ENCODE measurements at places on chromosomes 3 and 15.

GRCh38 chr15:55535436-55535835 lies 27.4 kb upstream of the DNAAF4 start:
- no peak for DNase-seq

GRCh38 chr3:183576487-183577107 lies 21.1 kb upstream of the KLHL6 start:
- no peak for DNase-seq

DNA sequence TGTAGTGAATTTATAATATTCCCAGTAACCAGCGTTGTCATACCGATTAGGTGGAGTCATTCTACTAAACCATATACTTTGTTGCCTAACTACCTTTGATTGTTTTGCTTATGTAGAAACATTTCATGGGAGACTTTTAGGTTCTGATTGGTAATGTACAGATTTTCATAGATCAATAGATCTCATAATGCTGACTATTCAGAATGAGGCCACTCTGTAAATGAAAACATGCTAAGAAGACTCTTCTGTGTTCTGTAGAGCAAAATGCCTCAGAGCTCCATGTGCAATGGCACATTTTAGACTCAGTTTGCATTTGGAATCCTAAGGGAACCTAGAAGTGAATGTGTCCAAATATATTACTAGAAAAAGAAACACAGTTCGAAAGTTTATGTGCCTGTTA lies 20.0 kb downstream of the CBLB start:
- no peak for DNase-seq

DNA sequence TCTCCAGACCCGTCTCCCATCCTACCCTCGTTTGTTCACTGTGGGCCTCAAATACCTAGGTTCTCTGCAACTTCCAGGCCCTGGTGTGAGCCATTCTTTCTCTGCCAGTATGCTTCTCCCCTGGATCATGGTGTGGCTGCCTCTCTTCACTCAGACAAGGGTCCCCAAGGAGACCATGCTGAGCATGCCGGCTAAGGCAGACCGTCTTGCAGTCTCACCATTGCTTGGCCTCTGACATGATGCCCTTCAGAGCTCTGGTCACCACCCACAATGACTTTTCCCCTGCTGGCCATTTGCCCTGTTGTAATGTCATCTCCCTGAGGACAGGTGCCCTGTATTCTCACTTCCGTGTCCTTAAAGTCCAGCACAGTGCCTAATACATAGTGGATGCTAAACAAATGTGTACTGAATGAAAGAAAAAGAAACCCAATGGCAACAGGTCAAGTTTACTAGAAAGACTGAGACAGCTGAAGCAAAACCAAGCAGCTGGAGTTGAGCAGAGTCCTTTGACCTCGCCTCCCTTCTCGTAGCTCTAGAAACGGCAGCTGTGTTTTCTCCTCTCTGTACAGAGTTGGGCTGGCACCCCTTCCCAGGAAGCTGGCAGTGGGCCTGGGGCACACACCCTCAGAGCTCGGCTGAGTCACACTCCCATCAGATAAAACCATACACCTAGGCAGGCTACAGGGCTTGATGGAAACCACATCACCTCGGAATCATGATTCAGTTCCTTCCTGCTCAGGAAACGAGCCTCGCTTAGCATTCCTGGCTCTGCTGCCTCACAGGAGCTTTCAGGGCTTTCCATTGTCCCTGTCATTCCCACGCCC lies 8.6 kb downstream of the TLR9 start:
- DNase-seq, result peak; percentile 27

GRCh38 chr3:115146032-115146417 lies 1.1 kb downstream of the ZBTB20 start:
- DNase-seq, result peak; percentile 31

- no peak for DNase-seq
These were observed 281.2 kb upstream of the DPH6 start for GRCh38 chr15:35827141-35827540.

DNA sequence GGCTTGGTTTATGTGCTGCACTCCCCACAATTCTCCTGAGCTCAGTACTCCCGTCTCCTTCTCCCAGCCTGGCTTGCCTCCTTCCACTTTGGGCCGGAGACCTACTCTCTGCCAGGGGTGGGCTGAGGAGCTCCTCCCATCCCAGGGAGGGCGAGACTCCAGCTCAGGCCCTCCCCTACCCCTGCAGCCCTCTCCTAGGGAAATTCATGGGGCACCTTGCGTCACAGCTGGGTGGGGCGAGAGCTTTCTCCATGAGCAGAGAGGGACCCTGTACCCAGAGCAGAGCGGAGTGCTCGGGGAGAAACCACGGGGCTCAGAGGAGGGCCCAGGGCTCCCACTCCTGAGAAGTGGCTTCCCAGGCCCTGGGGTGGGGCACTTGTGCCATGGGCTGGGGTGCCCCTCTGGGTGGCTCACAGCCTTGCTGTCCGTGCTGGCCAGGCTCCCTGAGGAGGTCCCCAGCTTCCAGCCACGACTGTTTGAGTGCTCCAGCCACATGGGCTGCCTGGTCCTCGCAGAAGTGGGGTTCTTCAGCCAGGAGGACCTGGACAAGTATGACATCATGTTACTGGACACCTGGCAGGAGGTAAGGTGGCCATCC lies 13.3 kb downstream of the VILL start:
- DNase-seq, result no peak

Data from H9 (cell line).